G401 (cell line): ENCODE measurements at places on chromosomes 7 and 10. TPM values are rescaled to one million over a fixed set of nuclear protein-coding genes. Genes with fewer than 3 reads are reported as not detected.

DNA sequence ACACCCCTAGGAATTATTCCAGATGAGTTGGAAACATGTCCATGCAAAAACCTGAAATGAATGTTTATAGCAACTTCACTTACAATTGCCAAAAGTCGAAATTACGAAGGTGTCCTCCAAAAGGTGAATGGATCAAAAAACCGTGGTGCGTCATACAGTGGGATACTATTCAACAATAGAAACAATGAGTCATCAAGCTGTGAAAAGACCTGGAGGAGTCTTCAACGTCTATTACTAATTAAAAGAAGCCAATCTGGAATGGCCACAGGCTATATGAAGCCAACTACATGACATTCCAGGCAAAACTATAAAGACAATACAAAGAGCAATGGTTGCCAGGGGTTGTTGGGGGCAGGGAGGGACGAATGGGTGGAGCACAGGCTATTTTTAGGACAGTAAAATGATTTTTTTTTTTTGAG is 12.6 kb upstream of the PPP2R2D start:
- no peak for DNase-seq

- no peak for DNase-seq
Observed at GRCh38 chr7:14806891-14807290, 95.7 kb downstream of the DGKB start.

GRCh38 chr10:110101464-110102144 is 93.8 kb downstream of the ADD3 start:
- DNase-seq: no peak

- DNase-seq: no peak
Observed at GRCh38 chr7:68914006-68914405, 684.3 kb upstream of the AUTS2 start.

DNA sequence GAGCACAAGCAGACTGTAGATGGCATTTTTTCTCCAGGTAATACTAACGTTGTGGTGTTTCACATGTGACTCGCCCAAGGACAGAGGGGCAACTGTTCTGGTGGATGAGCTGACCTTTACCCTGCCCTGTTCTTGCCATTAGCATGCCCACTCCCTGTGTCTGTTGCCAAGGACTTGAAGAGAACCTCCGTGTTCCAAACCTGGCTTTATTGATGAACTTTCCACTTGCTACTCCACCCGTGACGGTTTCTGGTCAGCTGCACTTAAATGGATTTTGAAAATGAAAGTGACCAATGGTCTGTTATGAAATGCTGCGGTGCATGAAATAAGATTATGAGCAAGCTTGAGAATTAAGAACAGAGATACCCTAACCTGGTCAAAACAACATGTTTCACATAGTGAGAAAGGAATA is 30.4 kb downstream of the LRRC4 start:
- DNase-seq: no peak

DNA sequence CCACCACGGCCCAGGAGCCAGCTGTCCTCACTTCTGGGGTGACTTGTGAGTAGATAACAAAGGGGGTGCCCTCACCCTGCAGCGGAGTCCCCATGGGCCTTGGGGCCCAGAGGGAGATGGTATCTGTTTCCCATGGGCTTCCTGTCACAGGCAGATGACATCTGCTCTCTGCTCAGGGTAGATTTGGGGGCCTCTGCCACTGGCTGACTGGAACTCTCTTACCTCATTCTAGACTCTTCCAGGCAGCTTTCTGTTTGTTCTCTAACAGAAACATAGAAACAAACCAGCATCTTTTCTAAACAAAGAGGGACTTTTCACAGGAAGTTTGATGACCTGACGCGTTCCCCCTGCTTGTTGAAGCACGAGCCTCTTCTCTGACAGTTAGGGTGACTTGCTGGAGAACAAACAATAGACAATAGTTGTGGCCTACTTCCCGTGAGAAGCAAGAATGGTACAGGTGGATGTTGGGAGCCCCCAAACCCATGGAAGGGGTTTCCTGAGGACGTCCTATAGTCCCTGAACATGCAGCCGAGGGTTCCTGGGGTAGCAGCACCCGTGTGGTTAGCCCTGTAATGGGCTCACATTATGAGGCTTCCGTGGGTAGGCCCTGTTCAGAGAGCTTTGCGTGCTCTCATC is 61.6 kb downstream of the GRK5 start:
- no peak for DNase-seq

GRCh38 chr10:92124616-92125143 is 166.2 kb downstream of the CPEB3 start:
- peak; percentile 49 for DNase-seq

The NUDT13 gene
- not detected in 2 replicates for total RNA-seq

The SFTPA1 gene
- not detected in 2 replicates for total RNA-seq
